ENCODE measurements at places on chromosomes 5 and 9.

- DNase-seq: no peak
Measured at GRCh38 chr5:36366883-36367282, 65.2 kb upstream of the RANBP3L start.

GRCh38 chr5:133106761-133107572 is 55.2 kb downstream of the HSPA4 start:
- no peak for DNase-seq

- no peak for DNase-seq
Measured at GRCh38 chr9:6896562-6896961, 138.8 kb downstream of the KDM4C start.

GRCh38 chr5:138620663-138621224 is 45.5 kb upstream of the HSPA9 start:
- no peak for DNase-seq

GRCh38 chr9:87160148-87161102 is 213.1 kb upstream of the GAS1 start:
- DNase-seq: no peak

- no peak for DNase-seq
Measured at GRCh38 chr9:123408313-123409262, 52.6 kb downstream of the CRB2 start.

Data from NCI-H2081 (cell line).